Thyroid gland (tissue), 4 donors: ENCODE measurements at places on chromosomes 3 and 15. TPM values are rescaled to one million over a fixed set of nuclear protein-coding genes. Genes with fewer than 3 reads are reported as not detected.

Gene TXNRD3
- total RNA-seq = 14.4 TPM

Gene IMPG2
- 0.58 TPM for total RNA-seq

Gene PBRM1
- 116 TPM for total RNA-seq

Gene MUSTN1
- 4.0 TPM for total RNA-seq

Gene FAM81A
- 14.3 TPM for total RNA-seq

Gene ANKRD63
- not detected for total RNA-seq

Gene MORC1
- not detected for total RNA-seq

Gene AADACL2
- not detected for total RNA-seq

Gene SCG5
- total RNA-seq = 11.8 TPM

Gene MB21D2
- total RNA-seq = 3.4 TPM

Gene P2RY1
- total RNA-seq = 4.0 TPM

Gene TMEM108
- total RNA-seq = 9.2 TPM

Gene RASL12
- 5.1 TPM for total RNA-seq

Gene CACNA2D2
- total RNA-seq = 1.5 TPM

Gene CLDN11
- total RNA-seq = 5.6 TPM

Gene NR2E3
- 1.0 TPM for total RNA-seq

Gene EIF4E3
- 26.2 TPM for total RNA-seq

Gene FBXW12
- total RNA-seq = not detected

Gene ITIH1
- not detected for total RNA-seq

Gene WDR93
- total RNA-seq = 2.3 TPM

Gene CCDC54
- not detected for total RNA-seq

Gene PDZRN3
- 5.5 TPM for total RNA-seq

Gene OSTN
- total RNA-seq = not detected

Gene ACP3
- 8.0 TPM for total RNA-seq

Gene MRAS
- 92.4 TPM for total RNA-seq

Gene GPR15
- not detected for total RNA-seq

Gene EXD1
- total RNA-seq = not detected

Gene SAMD7
- total RNA-seq = not detected

Gene NUSAP1
- total RNA-seq = 0.89 TPM

Gene RASSF1
- 22.6 TPM for total RNA-seq

Gene ZBED2
- 163 TPM for total RNA-seq
